GM13976 (cell line): ENCODE measurements at places on chromosomes 6 and 20.

DNA sequence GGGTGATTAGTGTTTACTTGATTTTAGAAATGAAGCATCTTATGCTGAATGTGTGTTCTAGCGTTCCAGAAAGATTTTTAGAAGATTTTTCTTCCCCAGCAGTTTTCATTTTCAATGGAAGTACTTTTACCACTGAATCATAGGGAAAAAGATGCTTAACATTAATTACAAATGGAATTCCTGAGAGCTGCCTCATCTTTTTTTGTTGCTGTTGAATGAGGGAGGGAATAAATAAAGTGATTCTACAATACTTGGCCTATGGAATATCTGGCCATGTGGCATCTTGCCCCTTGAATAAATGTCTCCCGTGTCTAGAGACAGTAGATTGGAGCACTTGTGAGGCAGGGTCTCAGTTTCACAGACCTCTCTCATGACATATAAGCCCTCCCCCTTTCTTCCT lies 44.1 kb upstream of the SLC22A1 start:
- no peak for DNase-seq

GRCh38 chr6:133631421-133631820 lies 257.5 kb upstream of the TCF21 start:
- no peak for DNase-seq

- no peak for DNase-seq
Measured at GRCh38 chr6:36897609-36898008, 11.9 kb downstream of the C6orf89 start.

- DNase-seq: no peak
Measured at GRCh38 chr20:63815615-63816253, 15.3 kb downstream of the ZBTB46 start.

GRCh38 chr6:166630462-166630861 lies 3.4 kb upstream of the RPS6KA2 start:
- no peak for DNase-seq

GRCh38 chr20:14580418-14581074 lies 243.1 kb upstream of the FLRT3 start:
- DNase-seq: no peak

DNA sequence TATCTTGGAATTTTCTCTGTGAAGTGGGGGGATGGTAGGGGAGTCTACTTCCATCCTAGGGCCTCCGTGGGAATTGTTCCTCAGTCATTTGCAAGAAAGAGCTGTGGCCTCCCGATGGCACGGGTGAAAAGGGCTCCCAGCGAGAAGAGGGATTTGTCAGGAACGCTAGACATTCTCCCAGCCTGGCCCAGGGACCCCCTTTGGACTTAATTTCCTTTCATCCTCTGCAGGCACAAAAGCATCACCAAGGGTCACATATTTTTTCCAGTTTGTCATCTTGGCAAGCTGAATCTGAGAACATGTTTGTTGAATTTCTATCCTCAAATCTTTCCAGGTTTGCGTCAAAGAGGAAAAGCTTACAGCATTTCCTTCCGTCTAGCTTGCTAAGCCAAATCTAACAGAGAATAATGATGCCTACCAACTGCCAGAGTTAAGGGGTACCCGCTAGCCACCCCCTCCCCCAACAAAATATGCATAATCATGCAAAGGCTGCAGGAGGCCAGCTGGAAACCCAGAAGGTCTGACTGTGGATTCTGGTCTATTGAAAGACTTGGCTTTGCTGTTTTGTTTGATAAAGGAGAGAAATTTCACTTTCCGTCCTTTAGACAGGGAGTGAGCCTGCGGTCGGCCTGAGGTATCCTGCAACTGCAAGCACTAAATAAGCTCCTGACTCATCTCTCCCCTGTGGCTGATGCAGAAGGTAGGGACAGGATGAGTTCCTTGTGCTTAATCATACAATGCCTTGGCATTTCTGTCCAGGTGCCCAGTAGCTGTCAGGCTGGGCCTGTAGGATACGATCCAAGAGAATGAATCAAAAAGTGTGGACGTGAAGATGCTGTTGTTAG lies 23.1 kb downstream of the PSMG4 start:
- DNase-seq: no peak

GRCh38 chr6:11495565-11496145 lies 41.9 kb upstream of the TMEM170B start:
- DNase-seq: no peak

DNA sequence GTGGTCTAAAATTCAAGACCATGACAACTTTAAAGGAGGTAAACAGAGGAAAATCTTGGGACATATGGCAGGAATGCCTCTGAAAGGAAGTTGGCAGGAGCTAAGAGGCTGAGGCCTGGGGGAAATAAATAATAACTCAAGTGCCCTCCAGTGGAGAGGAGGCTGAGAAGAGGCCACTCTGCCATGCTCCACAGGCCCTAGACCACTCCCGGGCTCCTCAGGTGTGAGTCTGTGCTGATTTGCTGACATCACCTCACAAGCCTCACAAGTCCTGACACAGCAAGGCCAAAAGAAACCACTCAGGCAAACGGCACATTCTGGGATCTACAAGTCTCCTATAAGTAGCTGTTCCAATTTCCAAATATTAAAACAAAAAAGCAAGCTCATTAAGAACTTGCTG lies 91.0 kb upstream of the RIPOR2 start:
- no peak for DNase-seq
